ENCODE measurements at places on chromosomes 6 and 20.

DNA sequence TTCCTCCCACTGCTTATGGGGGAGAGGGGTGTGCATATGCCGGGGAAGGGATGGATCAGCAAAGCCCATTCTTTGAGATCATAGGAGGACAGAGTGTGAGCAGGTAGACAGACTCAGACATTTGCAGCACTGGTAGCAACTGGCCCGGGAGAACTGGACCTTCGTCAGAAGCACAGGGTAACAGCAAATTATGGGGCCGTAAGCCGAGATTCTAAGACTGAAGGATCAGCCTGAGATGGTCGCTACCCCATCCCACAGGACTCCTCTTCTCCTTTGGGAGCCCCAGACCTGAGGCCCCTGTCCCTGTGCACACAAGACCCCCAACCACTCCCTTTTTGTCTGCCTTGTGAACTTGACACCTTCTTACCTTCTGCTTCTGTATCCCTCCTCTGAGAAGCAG is 106.5 kb downstream of the TOX2 start:
- DNase-seq, result no peak

DNA sequence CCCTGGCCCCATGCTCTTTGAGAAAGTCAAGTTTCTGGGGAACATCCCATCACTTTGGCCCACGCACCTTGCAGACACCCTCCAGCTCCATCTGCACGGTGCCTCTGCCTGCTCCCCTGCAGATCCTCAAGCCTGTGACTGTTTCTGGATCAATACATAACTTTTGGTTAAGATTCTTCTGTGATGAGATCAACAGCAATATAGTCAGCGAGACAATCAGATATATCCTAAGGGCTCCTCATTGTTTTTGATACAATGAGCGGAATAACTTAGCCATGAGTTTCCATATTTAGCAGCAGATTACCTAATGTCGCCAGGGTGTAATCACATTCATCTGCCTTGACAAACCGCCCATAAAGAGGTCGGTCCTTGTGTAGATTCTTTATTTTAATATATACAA is 109.3 kb upstream of the MTHFD1L start:
- no peak for DNase-seq

GRCh38 chr20:63025534-63026331 is 19.0 kb upstream of the BHLHE23 start:
- DNase-seq, result no peak

- no peak for DNase-seq
These were observed 612.5 kb downstream of the CDH26 start for GRCh38 chr20:60570481-60571277.

GRCh38 chr6:40247516-40248115 is 313.4 kb upstream of the MOCS1 start:
- no peak for DNase-seq

GRCh38 chr6:43378631-43379030 is 9.2 kb upstream of the ZNF318 start:
- DNase-seq, result no peak

DNA sequence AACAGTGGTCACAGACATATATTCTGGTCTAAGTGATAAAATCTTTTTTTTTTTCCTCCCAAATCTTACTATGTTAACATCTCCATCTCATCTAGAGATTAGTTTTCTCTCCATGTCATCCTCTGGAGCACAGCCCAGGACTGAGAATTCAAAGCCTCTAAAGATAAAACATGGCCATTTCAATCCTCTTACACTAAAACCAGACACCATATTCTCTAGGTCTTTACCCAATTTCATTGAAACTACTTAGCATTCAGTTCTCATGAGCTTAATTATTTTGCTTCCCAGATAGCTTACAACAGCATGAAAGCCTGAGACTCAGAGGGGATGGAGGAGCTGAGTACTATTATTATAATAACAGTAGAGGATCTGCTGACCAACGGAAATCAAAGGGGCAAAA is 92.7 kb downstream of the FARS2 start:
- no peak for DNase-seq

DNA sequence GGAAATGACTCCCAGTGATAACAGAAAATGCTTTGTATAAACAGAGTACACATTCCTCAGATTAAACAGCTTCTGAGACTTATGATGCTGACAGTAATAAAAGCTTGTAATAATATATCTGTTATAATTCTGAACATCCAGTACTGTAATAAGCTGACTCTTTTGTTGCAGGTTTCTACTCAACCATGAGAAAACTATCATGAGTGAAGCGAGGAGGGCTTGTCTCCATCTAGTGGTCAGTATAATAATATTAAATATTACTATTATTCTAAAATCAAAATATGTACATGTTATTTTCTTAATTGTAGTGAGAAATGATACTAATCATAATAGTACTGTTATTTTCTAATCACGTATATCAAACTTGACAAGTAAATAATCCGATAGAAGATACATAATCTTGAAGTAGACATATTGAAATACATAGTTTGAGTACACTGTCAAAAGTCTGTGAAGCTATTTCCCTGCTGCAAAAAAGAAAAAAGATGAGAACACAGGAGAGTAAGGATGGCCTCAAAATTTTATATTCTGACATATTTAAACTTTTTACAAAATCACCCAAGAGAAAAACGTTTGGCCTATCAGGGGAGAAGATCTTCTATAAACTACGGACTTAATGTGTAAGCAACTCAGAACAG is 183.1 kb downstream of the MOXD1 start:
- DNase-seq, result no peak

DNA sequence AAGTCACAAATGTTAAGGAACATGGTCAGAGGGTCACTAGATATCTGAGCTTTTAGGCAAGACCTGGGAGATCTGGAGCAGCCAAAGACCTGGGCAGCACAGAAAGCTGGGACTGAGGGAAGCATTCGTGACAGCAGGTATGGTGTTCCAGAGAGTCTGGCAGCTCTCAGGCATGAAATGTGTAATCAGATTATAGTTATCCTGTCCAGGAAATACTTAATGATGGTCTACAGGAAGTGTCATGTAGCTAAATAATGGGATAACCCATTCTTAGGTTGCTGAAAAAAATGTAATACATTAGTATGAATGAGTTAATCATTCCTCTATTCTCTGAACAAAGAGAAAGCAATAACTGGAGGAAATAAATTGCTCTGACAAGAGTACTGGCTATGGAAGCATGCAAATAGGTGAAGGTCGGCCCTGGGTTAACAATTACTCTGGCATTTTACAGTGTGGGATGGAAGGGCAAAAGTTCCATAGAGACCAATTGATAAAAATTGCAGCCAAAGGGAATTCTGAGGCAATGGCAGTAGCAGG is 740.5 kb downstream of the CBLN4 start:
- no peak for DNase-seq

- DNase-seq, result no peak
These were observed 5.4 kb downstream of the DSP start for GRCh38 chr6:7546896-7547295.

GRCh38 chr6:27693766-27694546 is 218.2 kb downstream of the OR2B2 start:
- DNase-seq, result peak; percentile 50

GRCh38 chr6:19834858-19835257 is 2.3 kb upstream of the ID4 start:
- DNase-seq, result no peak

All from GM12892 (cell line).